ENCODE measurements at places on chromosomes 11 and 22.

GRCh38 chr22:49274754-49275380, 552.8 kb downstream of the BRD1 start:
- no peak for DNase-seq

DNA sequence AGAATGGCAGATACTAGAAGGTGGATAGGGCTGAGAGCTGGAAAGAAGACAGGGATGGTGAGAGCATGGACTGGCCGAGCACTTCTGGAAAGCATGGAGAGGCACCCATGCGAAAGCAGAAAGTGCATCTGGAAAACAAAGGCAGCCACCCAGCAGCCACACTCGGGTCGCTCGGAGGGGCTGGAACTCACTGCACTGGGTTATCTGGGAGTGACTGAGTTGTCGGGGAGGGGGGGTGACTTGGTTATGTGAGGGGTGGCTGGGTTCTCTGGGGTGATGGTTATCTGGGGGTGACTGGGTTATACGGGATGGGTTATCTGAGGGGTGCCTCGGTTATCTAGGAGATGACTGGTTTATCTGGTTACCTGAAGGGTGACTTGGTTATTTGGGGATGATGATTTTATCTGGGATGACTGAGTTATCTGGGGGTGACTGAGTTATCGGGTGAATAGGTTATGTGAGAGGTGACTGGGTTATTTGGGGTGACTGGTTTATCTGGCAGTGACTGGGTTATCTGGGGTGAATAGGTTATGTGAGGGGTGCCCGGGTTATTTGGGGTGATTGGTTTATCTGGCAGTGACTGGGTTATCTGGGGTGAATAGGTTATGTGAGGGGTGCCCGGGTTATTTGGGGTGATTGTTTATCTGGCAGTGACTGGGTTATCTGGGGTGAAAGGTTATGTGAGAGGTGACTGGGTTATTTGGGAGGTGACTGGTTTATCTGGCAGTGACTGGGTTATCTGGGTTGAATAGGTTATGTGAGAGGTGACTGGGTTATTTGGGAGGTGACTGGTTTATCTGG, 2.6 kb upstream of the PANX2 start:
- no peak for DNase-seq

- DNase-seq, result no peak
Measured at GRCh38 chr22:29788339-29789279, 21.4 kb downstream of the UQCR10 start.

DNA sequence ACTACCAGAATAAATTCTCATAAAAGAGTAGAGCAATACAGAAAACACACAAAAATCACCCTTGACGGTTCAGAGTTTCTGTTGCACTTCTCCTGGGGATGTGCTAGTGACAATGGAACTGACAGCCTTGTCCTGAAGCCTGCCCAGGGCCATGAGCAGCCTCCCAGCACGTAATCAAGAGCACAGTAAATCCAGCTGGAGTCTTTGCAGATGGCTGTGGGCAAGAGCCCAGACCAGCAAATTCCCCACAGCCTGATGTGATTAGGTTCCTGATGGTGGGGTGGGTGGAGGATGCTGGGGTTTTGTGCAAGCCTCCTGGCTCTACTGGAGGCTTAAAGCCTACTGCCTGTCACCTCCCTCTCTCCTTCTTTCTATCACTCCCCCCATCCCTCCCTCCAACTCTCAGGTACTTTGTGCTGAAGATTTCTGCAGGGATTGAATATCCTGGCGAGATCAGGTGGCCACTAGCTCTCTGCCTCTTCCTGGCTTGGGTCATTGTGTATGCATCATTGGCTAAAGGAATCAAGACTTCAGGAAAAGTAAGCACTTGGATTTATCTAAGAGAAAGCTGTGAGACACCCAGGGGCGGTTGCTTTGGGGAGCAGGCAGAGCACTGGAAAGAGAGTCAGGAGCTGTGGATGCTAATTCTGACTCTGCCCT, 18.1 kb downstream of the SLC6A5 start:
- DNase-seq, result no peak

DNA sequence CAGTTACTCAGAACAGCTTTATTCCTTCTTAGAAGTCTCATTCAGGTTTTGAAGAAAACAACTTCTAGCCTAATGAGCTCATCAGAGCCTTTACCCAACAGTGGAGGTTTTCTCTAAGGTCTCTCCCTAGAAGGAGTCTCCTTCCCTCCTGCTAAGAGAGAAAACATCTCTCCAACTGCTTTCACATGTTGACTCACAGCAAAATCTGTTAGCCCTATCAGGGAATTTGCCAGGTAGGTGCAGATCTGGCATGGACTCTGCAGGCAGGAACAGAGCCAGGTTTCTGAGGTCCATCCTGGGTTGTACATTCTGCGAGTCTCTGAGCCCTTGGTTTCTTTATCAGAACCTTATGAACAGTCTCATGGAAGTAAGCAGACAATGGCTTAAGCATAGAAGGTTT, 214.4 kb downstream of the HIPK3 start:
- no peak for DNase-seq

DNA sequence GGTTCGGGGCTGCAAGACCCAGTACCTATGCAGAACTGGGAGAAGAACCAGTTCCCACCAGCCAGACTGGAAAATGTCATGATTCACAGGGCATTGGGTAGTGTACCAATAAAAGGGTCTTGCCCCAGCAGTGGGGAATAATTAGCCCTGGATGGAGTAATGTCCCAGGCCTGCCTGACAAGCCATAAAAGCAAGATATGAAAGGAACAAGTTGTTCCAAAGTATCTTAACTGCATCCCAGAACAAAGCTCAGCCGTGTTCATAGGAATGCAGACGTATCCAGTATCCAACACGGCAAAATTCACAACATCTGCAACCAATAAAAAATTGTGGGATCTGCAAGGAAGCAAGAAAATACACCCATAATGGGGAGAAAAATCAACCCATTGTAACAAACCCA, 47.9 kb downstream of the ASCL2 start:
- DNase-seq, result no peak

DNA sequence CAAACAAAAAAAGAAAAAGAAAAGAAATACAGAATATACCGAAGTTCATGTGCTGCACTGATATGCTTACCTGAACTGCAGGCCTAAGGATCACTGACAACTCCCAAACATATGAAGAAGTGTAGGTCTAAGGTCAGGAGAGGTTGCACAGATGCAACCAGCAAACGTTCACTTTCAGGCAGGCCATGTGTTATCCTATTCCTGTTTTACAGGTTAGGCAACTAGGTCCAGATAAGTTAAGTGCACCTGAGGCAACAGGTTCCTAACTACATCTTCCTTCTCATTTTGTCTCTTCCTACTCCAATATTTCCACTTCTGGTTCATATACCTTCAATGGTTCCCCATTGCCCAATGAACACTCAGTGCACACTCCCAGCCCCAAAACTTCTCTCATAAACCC, 15.1 kb downstream of the PI4KA start:
- no peak for DNase-seq

- peak; percentile 24 for DNase-seq
Measured at GRCh38 chr11:75275581-75275980, 35.0 kb downstream of the TPBGL start.

- DNase-seq, result no peak
Measured at GRCh38 chr11:64633555-64634159, 42.6 kb downstream of the SLC22A12 start.

DNA sequence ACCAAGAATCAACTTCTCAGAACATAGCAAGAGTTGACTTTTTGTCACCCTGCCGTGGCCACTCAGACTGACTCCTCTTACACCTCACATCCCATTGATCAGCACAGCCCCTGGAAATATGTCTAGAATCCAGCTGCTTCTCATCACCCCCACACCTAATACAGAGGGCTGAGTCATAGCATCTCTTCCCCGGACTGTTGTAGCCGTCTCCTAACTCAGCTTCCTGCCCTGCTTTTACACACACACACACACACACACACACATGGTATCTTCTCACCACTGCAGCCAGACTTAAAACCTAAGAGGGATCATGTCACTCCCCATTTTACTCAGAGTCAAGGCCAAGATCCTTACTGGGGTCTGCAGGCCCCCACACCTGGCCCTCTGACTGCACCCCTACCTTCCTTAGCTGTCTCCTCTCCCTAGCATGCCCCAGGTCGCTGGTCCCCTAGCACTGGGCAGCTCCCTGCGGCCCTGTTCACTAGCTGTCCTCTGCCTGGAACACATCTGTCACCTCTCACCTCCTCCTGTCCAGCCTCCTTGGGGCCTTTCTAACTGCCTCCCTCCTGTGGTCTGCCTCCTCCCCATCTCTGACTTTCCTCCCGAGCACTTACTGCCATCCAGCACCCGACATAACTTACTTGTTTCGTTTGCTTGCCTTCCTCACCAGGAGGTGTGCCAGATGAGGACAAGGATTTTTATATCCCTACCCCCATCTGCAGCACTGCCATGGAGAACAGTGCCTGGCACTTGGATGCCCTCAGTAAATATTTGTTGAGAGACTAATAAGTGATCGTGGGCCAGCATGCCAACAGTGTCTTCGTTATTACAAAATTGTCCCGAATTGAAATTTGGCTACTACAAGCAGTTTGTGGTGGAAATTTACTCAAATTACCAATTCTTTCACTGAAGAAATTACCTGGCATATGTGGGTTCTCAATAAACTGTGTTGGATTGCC, 61.9 kb downstream of the BMAL1 start:
- no peak for DNase-seq

- no peak for DNase-seq
Measured at GRCh38 chr22:38935616-38936015, 21.8 kb upstream of the APOBEC3A start.

DNA sequence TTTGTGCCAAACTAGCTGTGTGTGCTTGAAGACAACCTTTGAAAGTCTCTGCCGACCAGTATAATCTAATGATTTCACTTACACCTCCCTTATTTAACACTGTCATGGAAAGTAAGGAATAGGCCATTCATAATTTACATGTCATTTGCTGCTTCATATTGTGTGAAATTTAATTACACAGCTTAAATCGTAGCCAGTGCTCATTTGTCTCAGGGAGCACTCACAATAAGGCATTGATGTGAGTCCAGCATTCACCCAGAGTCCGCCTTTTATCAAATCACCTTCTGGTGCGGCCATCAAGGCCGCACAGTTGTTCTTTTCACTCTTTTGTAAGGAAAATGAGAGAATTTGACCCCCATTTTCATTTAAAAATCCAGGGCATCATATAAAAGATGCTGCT, 46.9 kb downstream of the PAX6 start:
- no peak for DNase-seq

- no peak for DNase-seq
Measured at GRCh38 chr11:33700063-33700501, 544 bp downstream of the C11orf91 start.

GRCh38 chr11:108112057-108112456, 9.3 kb upstream of the ACAT1 start:
- no peak for DNase-seq

GRCh38 chr11:128058580-128059208, 528.7 kb downstream of the ETS1 start:
- DNase-seq, result no peak

DNA sequence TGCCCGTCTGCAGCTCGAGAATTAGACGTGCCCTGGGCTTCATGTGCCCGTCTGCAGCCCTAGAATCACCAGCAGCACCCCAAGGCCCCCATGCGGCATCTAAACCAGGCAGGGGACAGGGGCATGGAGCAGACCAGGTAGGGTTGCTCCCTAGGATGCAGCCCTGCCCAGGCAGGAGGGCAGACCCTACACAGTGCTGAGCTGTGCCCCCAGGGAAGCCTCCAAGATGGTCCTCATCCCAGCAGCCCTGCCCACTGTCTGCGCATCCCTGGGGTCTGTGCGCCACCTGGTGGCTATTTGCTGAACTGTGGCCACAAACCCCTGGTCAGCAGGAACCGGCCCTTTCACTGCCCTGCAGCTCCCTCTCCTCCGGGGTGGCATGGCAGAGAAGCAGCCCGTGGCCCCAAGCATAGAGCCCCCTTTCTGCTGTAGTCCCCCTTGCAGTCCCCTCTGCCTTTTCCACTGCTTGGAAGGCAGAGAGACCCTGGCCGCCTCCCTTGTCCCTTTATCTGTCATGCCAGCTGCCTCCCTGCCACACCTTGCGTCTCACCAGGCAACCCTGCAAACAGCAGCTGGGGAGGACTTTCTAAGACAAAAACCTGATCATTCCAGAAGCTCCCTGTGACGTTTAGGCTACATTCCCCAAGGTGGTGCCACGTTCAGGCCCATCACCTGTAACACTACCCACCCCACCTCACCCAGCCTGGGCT, 86.6 kb downstream of the KCNQ1 start:
- no peak for DNase-seq
